ENCODE measurements at places on chromosomes 5 and 9.

- DNase-seq, result no peak
Measured at GRCh38 chr9:26863074-26863473, 29.5 kb downstream of the CAAP1 start.

GRCh38 chr9:136851941-136852663 is at the start of gene MAMDC4:
Gene MAMDC4 (plus strand): TSS chr9:136852346. CDS start chr9:136852417, 71 bp downstream.
- DNase-seq, result no peak

DNA sequence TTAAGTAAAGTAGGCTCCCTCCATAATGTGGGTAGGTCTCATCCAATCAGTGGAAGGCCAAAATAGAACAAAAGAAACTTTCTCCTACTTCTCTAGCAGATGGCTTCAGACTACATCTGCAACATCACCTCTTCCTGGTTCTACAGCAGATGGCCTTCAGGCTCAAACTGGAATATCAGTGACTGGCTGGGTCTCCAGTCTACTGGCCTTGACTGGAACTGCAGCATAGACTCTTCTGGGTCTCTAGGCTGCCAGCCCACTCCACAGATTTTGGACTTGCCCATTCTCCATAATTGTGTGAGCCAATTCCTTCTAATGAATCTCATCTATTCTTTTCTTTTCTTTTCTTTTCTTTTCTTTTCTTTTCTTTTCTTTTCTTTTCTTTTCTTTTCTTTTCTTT is 64.8 kb downstream of the ACER2 start:
- no peak for DNase-seq

- no peak for DNase-seq
Measured at GRCh38 chr5:111772456-111773122, 15.6 kb upstream of the NREP start.

- DNase-seq, result no peak
Measured at GRCh38 chr9:110604171-110604601, 24.6 kb upstream of the SVEP1 start.

DNA sequence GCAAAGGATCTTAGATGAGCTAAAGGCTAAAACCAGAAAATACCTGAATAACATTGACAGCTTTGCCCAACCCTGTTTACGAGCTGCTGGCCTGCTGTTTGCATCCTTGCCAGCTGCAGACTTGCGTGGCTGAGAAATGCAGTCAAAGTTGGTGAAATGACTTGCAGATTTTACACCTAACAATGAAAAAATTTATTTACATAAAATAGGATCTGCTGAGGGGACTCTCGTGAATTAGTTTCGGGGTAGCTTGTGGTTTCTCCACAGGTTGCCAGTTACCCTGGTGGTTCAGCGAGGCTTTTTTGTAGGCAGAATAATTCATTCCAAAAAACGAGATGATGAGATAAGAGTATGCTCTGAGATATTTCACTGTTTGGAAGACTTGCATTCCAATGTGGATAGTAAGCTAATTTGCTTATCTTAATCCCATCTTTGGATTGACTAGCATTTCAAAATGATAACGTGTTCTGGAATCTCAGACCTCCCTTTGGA is 65.7 kb upstream of the FANCC start:
- no peak for DNase-seq

DNA sequence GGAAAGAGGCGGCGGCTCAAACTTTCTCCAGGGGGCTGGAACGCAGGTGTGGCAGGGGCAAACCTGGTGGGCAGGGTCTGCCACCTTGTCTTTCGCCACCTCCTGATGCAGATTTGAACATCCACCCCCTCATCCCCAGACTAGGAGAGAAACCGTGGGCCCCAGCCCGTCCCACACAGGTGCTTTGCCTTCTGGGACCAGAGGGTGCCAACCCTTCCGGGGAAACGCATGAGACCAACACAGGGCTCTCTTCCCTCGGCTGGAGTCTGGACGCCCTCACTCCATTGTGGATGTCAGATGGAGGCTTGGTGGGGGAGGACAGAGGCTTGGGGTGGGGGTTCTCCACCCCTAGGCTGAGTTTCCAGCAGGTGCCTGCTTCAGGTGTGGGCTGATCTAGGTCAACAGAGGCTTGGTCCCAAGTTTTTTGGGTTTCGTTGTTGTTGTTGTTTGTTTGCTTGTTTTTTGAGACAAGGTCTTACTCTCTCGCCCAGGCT is 9.5 kb downstream of the C9orf50 start:
- DNase-seq, result no peak

DNA sequence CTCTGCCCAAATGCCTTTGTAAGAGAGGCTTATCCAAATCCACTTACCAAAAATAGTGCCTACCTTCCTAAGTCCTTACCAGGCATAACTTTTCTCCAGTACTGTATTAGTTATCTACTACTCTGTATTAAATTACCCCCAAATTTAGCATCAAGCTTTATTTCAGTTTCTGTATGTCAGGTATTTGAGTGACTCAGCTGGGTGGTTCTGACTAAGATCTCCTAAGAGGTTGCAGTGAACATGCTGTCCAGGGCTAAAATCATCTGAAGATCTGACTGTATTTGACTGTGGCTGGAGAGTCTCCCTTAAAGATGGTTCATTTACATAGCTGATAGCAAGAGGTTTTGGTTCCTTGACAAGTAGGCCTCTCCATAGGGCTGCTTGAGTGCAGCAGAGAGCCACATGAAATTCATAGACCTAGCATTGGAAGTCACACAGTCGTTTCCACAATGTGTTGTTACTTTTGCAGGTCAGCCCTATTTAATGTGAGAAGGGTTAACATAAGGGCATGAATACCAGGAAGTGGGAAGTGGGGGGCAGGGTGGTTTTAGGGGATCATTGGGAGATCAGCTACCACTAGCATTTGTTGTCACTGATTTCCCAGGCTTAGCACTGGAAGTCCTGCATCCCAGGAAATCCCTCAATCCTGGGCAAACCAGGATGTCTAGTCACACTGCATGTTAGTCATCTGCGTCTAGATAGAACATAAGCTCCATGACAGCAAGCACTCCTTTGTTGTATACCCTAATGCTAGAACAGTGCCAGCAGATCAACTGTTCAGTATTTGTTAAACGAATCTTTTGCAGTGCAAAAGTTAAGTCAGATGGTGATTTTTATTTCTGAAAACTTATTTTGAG is 2.0 kb upstream of the ZNF622 start:
- DNase-seq, result no peak

GRCh38 chr5:76341651-76342334 is 61.3 kb upstream of the IQGAP2 start:
- no peak for DNase-seq

DNA sequence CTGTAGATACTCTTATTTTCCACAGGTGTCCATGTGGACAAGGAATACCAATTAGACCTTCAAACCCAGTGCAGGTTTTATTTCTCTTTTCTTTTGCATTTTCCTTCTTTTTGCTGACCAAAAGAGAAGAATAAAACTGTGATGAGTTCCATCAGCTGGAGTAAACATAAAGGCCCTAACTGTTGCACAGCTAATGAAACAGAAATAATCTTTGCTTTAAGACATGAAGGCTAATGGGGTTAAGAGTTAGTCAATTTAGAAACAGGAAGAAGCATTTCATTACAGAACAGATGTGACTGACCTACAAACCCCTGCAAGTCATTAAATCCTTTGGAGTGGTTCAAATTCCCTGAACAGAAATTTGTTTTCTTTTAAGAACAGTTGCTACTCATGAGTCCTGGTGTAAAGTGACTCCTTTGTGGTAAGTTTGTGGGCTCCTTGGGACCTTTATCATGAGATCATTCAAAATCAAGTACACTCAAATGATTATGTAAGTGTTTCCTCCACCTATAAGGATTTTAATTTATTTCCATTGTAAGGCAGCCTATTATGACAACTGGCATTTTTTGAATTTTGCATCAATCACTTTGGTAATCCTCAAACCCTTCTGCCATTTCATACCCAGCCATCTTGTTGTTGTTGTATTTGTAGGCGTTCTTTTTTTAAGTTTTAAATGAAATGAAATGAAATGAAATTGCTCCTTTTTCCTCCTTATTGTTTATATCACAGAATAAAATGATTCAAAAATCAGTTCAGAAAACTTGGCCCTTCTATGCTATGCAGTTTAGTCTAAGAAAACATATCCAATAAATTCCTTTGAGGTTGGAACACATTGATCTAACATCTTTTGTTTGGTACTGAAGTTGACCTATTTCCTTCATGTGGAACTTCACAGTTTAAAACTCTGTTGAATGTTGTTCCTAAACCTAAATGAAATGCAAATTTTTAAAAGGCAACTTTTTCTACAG is 1.3 kb downstream of the MINAR2 start:
- DNase-seq, result no peak

DNA sequence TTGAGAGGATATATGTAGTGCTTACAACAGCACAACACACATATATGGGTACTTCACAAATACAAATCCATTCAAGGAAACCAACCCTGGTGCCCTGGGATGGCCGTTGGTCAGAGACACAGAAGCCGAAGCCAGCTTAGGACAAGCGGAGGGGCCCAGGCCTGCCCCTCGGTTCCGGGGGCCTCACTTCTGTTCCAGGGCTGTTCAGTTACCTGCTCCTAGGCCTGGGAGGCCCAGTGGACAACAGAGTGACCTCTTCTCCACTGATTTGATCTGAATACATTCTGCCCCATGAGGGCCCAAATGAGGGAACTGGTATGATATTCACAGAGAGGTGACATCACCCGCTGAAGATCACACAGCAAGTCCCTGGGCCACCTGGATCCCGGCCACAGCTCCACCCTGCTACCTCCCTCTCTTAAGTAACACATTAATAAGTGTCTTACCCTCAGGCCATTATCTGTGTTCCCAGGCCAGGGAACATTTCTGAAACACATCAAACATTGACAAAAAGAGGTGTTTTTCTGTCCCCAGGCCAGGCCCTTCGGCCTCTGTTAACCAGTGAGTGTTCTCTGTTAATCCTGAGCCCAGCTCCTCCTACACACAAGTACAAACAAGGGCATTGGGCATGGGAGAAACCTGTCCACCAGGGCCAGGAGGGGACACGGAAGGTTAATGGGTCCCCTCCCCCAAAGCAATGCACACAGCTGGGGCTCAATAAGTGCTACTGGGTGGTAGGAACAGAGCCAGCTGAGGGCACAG is 4.5 kb upstream of the GRHPR start:
- DNase-seq, result no peak

DNA sequence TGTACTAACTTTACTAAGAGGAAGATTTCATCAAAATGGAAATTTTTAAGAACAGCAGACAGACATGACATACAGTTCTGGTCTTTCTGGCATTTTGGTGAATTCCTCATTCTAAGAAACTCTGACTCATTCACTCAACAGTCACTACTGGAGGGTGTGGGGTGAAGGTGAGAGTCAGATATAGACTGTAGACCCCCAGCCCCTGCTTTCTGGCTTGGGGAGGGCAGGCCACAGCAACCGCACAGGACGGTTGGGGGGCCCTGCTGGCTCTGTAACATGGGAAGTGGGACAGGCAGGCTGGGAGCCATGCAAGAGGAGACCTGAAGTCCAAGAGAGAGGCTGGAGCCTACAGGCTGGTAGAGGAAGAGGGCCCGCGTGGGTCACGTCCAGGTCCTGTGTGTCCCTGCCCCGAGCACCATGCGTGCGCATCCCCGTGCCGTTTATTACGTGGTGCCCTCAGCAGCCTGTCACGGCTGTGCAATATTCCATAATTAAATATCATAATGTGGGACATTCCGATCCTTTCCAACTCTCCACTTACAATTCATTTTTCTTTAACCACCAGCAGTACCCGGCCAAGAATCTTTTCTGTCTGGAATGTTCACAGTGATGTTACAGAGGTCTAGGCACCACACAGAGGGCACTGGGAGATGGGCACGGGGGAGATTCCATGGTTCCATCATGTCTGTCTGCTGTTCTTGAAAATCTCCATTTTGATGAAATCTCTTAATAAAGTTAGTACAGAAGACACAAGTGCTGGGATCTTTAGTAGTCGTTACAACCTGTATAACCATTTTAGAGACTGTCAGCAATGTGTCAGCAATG is 75.5 kb downstream of the SEMA4D start:
- DNase-seq, result no peak

- no peak for DNase-seq
Measured at GRCh38 chr5:3590967-3591900, 4.4 kb upstream of the IRX1 start.

DNA sequence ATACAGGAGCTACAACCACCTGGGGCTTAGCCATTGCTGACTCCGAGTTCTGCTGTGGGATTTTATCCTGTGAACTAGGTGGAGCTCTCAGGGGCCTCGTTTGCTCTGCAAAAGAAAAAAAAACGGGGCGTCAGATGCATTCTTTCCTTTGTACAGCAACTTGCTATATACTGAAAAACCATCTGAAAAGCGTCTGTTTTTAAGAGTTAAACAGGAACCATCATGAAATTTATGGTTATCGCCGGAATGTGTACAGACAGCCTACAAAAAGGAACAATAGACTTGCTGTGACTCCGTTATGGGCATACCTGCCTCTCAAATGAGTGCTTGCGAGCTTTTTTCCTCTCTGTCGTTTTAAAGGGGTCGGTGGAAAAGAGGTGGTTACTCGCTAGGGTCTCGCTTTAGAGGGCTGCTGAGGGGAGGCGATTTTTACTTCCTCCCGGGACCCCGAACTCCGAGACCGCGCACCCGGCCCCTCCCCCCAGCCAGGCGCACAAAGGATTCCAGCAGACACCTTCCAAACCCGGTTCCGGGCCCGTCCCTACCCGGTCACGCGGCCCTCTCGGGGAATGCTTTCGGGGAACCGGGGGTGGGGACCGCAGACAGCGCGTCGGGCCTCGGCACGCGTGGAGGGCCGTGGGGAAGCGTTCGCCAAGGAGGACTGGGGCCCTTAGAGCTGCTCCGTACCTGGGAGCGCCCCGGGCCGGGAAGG is 826 bp downstream of the PAIP1 start:
- peak; percentile 81 for DNase-seq

GRCh38 chr9:137173796-137174664 is 2.2 kb upstream of the TMEM210 start:
- no peak for DNase-seq

DNA sequence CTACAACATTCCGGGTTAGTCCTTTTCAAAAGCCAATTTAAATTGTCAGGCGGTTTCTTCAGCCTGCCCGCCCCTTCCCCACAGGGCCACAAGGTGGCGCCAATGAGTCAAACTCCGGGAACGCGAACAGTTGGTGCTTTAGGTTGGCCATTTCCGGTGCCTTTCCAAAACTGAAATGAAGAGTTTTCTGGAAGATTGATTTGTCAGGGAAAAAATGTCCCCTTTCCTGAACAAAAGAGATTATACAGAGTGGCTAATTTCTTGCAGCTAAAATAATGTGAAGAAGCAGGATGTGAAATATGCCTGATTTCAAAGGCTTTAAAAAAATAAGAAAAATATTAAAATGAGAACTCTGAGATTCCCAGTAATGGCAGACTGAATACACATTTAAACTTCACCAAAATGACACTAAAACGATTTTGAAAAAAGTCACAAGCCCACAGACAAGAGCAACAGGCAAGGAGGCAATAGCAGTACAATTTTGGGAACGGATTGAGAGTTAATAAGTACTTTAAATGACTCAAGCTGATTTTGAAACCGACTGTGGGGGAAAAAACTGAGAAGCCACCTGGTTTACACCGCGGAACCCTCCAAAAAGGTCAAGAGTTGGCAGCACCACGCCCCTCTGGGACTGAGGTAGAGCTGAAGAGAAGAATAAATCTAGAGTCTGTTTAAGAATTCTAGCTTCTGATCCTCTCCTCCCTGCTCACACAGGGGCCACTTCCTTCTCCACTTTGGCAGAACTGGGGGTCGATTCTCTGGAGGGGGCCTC is 45.7 kb downstream of the SLC46A2 start:
- DNase-seq, result peak; percentile 84

Measured in Right ventricle myocardium inferior (tissue), 1 donor.